ENCODE measurements at places on chromosomes 3 and 15.

- no peak for DNase-seq
Measured at GRCh38 chr15:27249760-27250109, 278.8 kb downstream of the GABRG3 start.

- DNase-seq: no peak
Measured at GRCh38 chr3:27216955-27217552, 152.1 kb downstream of the NEK10 start.

DNA sequence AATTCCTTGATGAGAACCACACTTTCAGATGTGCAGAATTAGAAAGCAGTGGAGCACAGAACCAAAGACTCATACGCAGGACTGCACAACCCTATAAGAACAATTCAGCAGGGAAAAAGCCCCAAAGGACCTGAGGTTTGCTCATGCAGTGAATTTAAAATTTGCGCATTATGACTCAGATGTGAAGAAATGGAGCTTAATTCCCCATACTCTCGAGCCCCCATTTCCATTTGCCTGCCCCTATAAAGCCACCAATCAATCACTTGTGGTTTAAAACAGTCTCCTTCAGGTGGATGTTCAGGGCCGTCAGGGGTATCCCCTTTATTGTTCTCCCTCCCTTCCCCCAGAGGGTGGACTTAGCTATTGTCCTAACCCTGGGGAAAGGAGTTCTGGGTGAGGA is 221.2 kb downstream of the IGSF11 start:
- no peak for DNase-seq

DNA sequence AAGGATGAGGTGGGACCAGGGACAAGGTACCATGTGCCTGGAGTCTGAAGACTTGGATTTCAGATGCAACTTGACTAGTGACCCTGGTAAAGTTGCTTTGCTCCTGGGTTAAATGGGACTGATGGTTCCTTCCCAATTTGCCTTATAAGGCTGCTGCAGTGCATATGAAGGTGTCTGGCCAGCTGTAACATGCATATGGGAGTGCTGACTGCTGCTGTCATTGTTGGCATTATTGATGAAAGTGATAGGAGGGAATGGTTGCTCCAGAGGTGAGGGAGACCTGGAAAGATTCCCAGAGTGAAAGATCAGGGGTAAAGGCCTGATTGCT is 20.5 kb downstream of the CYP8B1 start:
- no peak for DNase-seq

- DNase-seq: no peak
Measured at GRCh38 chr3:29503314-29503713, 222.4 kb downstream of the RBMS3 start.

DNA sequence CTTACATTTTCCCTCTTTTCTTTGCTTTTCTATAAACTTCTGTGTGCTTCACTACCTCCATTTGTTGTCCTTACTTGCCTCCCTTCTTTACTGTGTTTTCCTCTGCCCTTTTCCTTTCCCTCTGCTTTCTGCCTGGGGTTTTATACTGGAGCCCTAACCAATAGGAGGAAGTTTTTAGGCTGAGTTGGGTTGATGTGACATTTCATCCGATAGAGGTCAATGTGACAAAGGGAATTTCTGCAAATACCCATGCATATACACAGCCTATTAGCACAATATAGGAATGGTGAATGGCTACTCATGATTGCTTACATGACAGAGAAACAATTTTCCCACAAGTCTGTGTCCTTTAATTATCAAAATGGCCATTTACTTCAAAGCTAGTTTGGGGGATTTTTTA is 153.0 kb upstream of the ARPP21 start:
- DNase-seq: no peak

GRCh38 chr15:41971895-41972252 is 483 bp downstream of the EHD4 start:
- DNase-seq: no peak

DNA sequence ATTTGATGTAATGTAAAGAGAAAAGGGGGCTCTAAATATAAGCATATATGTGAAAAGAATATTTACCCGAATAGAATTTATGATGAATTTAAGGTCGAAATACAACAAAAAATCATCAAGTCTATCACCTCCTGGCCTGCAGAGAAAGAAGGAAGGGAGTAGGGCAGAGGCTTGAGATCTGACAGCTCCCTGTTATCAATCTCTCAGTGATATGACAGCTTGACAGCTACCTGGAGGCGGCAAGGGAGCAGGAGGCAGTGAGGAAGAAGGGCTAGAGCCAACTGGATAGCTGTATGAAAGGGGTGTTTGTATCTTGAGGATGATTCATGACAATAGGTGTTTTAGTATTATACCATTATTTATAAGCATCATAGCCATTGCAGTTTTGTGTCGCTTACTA is 299.8 kb upstream of the DNAJC19 start:
- no peak for DNase-seq

- no peak for DNase-seq
Measured at GRCh38 chr15:89172921-89173320, 48.5 kb downstream of the RLBP1 start.

- DNase-seq: no peak
Measured at GRCh38 chr3:186417791-186418190, 55.8 kb upstream of the DGKG start.

DNA sequence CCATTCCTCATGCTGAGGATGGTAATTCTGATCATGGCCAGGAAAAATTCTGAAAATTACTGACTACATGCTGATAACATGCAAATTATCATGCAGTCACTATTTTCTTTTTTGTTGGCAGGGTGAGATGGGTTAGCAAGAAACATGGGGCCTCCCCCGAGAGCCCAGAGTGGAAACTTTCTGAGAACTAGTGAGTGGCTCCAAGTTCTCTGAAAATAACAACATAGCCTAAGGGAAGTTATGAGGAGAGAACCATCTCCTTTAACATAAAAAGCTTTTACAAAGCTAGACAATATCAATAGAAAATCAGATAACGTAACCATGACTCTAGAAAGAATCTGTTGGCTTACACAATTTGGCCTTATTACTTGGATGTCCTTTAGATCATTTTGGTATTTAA is 254.2 kb downstream of the PLOD2 start:
- no peak for DNase-seq

DNA sequence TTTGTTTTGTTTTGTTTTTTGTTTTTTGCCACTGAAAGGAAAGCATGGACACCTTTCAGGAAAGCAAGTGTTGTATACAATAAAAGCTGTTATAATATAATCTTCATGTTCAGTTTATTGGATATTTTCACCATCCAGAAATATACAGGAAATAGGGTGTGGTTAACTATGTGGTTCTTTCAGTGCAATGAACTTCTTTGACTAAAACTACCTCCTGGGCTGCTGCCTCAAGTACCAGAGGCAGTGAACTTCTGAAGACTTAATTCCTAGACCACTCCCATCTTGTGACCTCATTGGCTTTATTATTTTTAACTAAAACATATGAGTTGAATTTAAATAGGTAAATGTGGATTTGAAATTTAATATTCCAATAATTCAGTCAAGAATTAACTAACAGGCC is 27.1 kb upstream of the TBL1XR1 start:
- no peak for DNase-seq

- no peak for DNase-seq
Measured at GRCh38 chr3:43638594-43639447, 17.0 kb upstream of the ANO10 start.

DNA sequence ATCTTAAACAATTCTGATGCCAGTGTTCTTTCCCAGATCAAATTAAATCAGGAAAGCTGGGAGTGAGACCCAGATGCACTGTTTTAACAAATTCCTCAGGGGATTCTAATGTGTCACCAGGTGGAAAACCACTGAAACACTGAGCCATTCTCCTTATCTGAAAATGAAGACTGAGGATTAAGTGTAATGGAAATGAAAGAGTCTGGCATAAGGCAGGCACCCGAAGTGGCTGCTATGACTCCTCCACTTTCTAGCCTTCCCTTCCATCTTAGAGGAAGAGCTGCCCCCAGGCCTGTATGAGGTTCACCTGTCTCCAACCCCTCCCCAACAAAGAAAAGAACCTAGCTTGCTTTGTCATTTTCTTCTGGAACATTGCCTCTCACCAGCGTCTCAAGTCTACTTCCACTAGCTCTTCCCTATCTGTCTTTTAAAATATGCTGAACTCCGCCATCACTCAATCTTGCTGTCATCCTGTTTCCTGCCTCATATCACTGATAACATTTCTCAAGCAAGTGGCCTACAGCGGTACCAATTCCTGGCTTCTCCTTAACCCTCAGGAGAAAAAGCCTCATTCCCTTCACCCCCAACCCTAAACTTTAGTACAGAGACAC is 13.7 kb upstream of the ABHD2 start:
- no peak for DNase-seq

GRCh38 chr3:159620281-159620680 is 368.4 kb upstream of the IL12A start:
- DNase-seq: no peak

DNA sequence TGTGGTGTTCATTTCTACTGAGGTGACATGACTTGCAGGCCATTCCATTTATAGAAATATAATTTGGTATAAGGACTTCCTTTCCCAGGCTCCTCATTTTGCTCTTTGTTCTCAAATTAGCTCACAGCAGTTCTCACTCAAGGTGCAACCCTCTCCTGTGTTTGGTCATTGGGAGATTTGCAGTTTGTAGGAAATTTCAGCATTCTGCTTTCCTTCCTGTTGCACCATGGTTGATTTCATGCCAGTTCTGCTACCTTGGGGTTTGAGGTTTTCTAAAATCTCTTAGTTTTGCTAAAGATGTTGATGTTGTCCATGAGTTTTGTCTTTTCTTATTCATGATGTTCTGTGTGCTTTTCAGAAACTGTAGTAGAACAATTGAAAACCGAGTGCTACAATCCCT is 65.7 kb upstream of the PROK2 start:
- no peak for DNase-seq

DNA sequence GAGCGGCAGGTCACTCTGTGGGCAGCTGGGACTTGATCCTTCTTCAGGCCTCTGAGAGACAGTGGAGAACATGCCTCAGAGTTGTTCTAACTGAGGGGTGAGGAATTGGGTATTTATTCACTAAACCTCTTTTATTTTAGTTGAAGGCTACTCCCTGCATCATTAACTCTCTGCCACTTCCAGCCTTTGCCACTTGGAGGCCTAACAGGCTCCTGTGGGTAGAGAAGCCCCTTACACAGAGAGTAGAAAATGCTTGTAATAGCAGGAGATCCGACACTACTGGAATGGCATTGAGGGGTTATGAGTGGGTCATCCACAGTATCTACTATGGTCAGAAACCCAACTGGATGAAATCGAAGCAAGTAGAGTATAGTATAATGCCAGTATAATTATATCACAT is 81.7 kb downstream of the RYR3 start:
- no peak for DNase-seq

- DNase-seq: peak; percentile 1
Measured at GRCh38 chr15:73052653-73053397, 562 bp downstream of the NEO1 start.

DNA sequence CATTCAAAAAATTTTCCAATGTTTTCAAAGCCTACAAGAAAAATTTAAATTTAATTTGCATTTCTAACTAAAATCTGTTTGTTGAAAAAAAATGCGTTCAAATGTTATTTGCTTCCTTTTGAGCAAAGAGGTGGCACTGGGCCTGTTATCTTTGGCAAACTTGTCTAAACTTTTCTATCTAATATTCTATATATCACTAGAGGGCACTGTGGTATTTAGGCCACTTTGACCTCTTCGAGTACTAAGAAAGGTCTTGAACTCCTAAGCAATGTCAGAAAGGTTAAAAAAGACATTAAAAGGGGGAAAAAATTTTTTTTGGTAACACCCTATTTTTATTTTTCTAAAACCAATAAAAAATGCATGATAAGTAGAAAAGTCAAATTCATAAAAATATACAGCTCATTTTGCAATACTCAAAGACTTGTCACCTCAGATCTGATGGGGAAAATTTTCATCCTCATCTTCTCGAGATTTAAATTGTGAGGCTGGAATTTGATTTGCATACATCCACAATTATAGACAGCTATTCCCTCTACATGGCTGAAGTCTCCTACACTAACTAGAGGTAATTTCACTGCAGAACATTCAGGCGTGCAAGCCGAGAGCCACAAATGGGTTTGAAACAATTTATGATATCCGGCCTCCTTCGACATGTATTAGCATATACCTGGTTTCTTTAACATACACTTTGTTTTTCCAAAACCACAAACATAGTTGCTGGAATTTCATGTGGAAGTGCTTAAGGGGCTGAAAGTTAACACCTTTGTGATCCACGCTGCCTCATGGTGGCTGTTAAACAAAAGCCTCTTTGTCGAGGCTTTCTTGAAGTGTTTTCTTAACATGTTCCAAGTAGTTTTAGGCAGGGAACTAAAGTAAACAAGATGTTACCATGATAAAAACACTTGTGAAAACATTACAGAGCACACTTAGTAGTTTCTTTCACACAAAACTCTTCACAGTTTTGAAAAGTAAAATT is 576.4 kb downstream of the FOXP1 start:
- no peak for DNase-seq

DNA sequence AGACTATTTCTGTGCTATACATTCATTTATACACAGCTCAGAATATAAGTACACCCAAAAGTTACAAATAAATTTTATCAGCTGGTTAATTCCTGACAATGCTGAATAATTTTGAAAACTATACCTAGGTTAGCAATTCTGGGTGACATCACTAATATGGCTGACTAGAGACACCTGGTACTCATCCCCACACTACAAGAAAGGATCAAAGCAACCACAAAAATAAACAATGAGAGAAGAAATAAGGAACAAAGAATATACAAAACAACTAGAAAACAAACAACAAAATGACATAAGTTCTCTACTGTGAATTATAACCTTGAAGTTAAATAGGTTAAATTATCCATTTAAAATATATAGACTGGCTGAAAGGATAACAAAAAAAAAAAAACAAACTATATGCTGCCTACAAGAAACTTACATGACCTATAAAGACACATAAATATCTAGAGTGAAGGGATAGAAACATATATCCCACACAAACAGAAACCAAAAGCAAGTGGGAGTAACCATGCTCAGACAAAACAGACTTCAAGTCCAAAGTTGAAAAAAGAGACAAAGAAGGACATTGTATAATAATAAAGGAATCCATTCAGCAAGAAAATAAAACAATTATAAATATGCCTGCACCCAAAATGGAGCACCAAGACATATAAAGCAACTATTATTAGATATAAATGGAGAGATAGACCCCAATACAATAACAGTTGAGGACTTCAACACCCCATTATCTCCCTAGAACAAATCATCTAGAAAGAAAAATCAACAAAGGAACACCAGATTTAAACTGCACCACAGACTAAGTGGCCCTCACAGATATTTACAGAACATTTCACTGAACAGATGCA is 57.8 kb downstream of the IMPG2 start:
- DNase-seq: no peak

- no peak for DNase-seq
Measured at GRCh38 chr3:192372616-192373015, 354.7 kb downstream of the FGF12 start.

DNA sequence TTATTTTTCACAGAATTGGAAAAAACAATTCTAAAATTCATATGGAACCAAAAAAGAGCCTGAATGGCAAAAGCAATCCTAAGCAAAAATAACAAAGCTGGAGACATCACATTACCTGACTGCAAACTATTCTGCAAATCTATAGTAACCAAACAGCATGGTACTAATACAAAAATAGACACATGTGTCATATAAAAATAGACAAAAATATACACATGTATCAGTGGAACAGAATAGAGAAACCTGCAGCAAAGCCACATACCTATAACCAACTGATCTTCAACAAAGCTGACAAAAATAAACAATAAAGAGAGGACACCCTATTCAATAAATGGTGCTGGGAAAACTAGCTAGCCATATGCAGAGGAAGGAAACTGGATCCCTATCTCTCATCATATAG is 259.6 kb downstream of the IGSF11 start:
- no peak for DNase-seq

All from stimulated activated CD8-positive, alpha-beta memory T cell treated with anti-CD3 and anti-CD28 coated beads, Interleukin-4, amount 100 ng/mL, for 4 hours (primary cell).